ENCODE measurements at places on chromosomes 7 and 10.

DNA sequence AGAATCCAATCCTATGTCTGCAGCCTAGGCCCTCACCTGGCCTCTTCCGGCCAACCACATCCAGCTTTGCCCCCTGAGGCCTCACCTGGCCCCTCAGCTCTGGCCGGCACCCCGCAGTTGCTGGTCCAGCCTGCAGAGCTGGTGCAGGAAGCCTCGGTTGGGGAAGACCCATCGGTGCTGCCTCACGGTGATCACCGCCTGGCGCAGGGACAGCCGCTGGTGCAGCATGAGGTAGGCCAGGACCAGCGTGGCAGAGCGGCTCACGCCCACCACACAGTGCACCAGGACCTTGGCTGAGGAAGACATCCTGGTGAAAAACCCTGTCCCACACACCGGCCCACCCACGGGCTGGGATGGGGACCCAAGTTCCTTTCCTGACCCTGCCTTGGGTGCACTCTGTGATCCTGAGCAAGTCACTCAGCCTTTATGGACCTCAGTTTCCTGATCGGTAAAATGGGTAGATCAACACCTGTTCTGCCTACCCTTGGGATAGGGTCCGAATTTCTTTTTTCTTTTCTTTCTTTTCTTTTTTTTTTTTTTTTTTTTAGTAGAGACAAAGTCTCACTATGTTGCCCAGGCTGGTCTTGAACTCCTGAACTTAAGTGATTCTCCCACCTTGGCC, 5.8 kb upstream of the SAMD8 start:
- no peak for DNase-seq

GRCh38 chr10:47380341-47381102, 3.6 kb downstream of the ZNF488 start:
- DNase-seq: peak; percentile 6

GRCh38 chr10:72000073-72001032, 36.2 kb downstream of the CHST3 start:
- DNase-seq: no peak

DNA sequence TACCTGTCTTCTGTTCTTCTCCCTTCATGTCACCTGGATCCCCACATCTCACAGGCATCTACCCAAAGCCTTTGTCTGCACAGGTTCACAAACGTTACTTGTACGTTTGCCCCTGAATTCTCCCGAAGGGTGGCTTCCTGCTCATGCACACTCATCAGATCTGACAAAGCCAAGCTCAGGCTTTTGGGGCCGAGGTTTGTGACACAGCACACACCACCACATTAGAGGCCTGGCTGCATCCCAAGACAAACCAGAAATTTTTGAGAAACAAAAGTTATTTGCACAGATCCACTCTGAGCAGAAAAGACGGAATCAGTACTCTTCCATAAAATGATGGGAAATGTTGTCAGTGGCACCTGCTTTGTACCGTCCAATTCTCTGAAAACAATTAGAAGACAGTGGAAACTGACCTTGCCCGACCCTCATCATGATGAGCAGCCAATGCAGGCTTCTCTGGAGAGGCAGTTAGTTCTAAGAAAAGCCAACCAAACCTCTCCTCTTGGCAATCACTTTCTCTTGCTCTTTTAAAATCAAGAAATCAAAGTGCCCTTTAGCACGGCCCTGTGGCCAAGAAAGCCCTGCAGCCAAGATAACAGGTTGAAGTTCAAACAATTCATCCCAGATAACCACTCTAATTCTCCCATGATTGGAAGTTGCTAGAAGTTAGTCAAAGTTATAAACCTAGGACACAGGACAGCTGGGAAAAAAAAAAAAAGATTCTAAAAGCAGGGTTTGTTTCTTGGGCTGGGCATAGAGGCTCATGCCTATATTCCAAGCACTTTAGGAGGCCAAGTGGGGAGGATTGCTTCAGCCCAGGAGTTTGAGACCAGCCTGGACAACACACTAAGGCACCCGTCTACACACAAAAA, 13.6 kb upstream of the SVIL start:
- peak; percentile 30 for DNase-seq

- no peak for DNase-seq
Measured at GRCh38 chr10:17316488-17317170, 88.6 kb downstream of the VIM start.

- no peak for DNase-seq
Measured at GRCh38 chr7:65239324-65239706, 134.3 kb upstream of the ZNF92 start.
